ENCODE measurements at places on chromosomes 2 and 18.

DNA sequence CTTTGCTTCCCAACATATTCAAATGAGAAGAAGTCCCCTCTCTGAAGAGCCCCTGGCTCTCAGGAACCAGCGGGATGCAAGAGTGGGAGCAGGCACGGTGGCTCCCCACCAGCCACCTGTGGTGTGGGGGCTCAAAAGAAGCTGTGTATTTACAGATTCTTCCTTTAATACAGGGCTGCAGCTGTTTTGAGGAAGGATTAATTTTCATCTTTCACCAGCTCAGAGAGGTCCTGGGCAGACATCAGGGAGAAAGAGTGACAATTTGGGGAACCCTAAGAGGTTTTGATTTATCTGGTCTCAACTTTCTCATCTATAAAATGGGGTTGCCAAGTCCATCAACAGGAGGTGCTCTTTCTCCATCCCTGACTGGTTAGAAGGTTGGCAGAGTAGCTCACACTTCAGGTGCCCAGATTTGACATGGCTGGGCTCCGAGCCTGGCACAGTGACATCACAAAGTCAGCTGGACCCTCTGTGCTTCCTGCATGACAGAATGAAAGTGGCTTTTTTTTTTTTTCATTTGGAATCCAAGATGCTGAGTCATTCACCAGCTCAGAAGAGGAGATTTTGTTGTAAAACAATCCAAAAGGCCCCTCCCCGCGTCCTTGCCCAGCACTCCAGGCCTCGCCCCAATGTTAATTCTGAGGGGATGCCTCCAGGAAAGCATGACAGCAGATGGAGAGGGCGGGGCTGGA is 15.5 kb upstream of the SIX2 start:
- peak; percentile 90 for DNase-seq

GRCh38 chr2:27727257-27727656 is 44.3 kb upstream of the MRPL33 start:
- no peak for DNase-seq

GRCh38 chr2:144325086-144325485 is 194.8 kb downstream of the ZEB2 start:
- no peak for DNase-seq

GRCh38 chr2:8427211-8427610 is 254.6 kb upstream of the ID2 start:
- DNase-seq, result peak; percentile 56

Data from NCI-H2171 treated with DMSO at 0.1 percent for 48 hours (cell line).